ENCODE measurements at places on chromosomes 2 and 18.

- no peaks in the 10 kb centered on the region for H3K27me3 ChIP-seq
- no peak for DNase-seq
These were observed 86.0 kb upstream of the KIF5C start for GRCh38 chr2:148789059-148789458.

GRCh38 chr18:3513481-3513880, 63.5 kb downstream of the TGIF1 start:
- H3K4me3 ChIP-seq: no peak overlapping the region
- DNase-seq: no peak
- H3K27me3 ChIP-seq: no peaks in the 10 kb centered on the region
- H3K27ac ChIP-seq: no peak overlapping the region
- H3K36me3 ChIP-seq: no peaks in the 10 kb centered on the region

DNA sequence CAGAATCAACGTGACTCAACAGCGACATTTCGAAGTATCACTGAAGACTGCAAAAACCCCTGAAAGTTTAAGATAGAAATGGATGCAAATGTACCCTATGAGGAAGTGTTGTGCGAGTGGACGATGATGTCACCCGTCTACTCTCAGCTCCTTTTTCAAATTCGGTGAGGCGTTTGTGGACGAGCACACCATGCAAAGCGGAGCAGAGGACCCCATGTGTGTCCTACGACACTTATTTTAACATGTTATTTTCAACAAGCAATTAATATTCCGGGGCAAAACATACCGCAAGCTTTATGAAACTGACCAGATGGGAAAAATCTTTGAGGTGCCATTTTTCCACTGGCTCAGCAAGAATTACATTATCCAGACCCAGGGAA, 2.0 kb downstream of the PXDN start:
- no peaks in the 10 kb centered on the region for H3K36me3 ChIP-seq
- H3K27me3 ChIP-seq: peaks cover 23% of the 10 kb centered on the region
- peak overlapping the region; percentile 39 for H3K4me3 ChIP-seq
- H3K4me1 ChIP-seq: no peaks in the 10 kb centered on the region
- no peak for DNase-seq
- H3K27ac ChIP-seq: no peak overlapping the region

DNA sequence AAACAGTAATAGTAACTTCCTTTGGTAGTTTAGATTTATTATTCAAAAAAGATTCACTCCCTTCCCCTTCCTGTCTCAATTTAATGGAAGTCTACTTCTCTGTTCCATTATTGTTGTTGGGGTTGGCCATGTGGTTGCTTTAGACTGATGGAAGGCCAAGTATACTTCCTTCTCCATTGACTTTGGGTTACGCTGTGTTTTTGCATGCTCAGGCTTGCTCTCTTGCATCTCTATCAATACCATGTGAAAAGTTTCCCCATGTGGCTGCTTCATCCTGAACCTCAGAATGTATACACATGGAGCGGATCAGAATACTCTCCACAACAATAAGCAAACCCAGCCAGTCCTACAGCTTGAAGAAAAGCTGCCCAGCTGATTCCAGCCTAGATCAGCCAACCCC, 20.3 kb downstream of the CFAP210 start:
- H3K4me3 ChIP-seq: no peak overlapping the region
- peaks cover 19% of the 10 kb centered on the region for H3K27me3 ChIP-seq
- no peaks in the 10 kb centered on the region for H3K4me1 ChIP-seq
- no peaks in the 10 kb centered on the region for H3K36me3 ChIP-seq
- DNase-seq: no peak

GRCh38 chr18:39523281-39523680, 1957.7 kb upstream of the CELF4 start:
- H3K4me3 ChIP-seq: no peak overlapping the region
- H3K27me3 ChIP-seq: no peaks in the 10 kb centered on the region
- H3K4me1 ChIP-seq: no peaks in the 10 kb centered on the region
- H3K36me3 ChIP-seq: no peaks in the 10 kb centered on the region
- no peak overlapping the region for H3K27ac ChIP-seq

All from memory B cell (primary cell).